ENCODE measurements at places on chromosomes 12 and 14. TPM values are rescaled to one million over a fixed set of nuclear protein-coding genes. Genes with fewer than 3 reads are reported as not detected.

DIO2 gene
- total RNA-seq = 10.7 TPM

TBX3 gene
- 23.9 TPM for total RNA-seq

LYSET gene
- 33.7 TPM for total RNA-seq

INHBC gene
- total RNA-seq = not detected
